Mesothelial cell of epicardium (in vitro differentiated cells): ENCODE measurements at places on chromosomes 2 and 18. TPM values are rescaled to one million over a fixed set of nuclear protein-coding genes. Genes with fewer than 3 reads are reported as not detected.

Gene TOGARAM2
- total RNA-seq: 0.16 to 0.40 TPM (median 0.38 TPM) in 3 replicates

Gene CCDC178
- total RNA-seq: 3.0 to 3.9 TPM (median 3.1 TPM) in 3 replicates

Gene ANKRD30B
- not detected in 3 replicates for total RNA-seq

Gene PSMA8
- total RNA-seq: 0.22 TPM in 1 of 3 replicates, not detected in the others

Gene SH3RF3
- total RNA-seq: 2.5 to 2.8 TPM (median 2.7 TPM) in 3 replicates

Gene ZDBF2
- total RNA-seq: 45.7 to 49.5 TPM (median 47.6 TPM) in 3 replicates

Gene PAX8
- total RNA-seq: 0.13 to 0.31 TPM in 2 of 3 replicates, not detected in the other

Gene PDE1A
- total RNA-seq: 1.2 to 1.9 TPM (median 1.6 TPM) in 3 replicates

Gene MYO1B
- total RNA-seq: 74.6 to 81.6 TPM (median 80.2 TPM) in 3 replicates

Gene MTCL1
- 24.0 to 26.2 TPM (median 24.7 TPM) in 3 replicates for total RNA-seq
